Activated CD8-positive, alpha-beta memory T cell treated with anti-CD3 and anti-CD28 coated beads for 1 hour (primary cell): ENCODE measurements at places on chromosomes 2 and 18.

DNA sequence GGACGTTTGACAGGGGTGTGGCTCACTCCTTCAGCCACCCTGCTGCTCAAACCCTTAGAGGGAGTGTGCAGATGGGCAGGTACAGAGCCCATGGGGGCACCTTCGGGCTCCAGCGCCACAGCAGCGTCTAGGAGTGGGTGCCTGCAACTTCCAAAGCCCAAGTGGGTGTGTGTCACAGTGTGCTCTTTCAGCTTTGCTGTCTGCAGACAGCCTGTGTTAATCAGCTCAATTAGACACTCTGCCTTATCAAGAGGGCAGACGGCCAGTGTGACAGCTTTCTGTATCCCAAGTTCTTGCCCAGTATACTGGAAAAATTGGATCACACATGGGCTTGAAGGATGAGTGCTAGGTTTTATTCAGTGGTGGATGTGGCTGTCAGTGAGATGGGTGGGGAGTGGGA, 96.7 kb downstream of the AP1S3 start:
- DNase-seq, result no peak

DNA sequence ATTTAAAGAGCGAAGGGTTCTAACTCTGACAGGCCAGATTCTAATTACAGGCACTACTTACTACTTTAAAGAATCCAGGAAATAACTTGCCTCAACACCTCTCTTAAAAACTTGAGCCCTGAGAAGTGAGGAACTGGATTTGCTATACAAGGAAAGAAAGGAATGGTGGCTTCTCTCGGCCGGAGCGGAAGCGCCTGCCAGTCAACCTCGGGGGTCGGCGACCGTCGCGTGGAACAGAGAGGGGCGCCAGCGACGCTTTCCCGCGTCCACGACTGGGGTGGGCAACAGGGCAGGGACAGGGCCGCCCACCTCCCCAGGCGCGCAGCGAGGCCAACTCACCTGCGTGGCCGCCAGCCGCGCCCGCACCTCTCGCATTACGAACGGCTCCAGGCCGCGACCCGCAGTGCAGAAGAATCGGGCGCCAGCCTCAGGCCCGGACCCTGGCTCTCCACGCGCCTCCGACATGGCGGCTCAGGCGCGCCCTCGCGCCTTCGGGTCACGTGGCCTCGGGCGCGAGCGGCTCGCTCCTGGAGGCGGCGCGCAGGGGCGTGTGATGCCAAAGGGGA, at the start of gene THUMPD2:
Gene THUMPD2, minus strand, starts transcription at position 484 of the 566 bp plus-strand sequence. Its CDS starts 19 bp downstream, at position 465.
- peak; percentile 41 for DNase-seq

GRCh38 chr2:226797989-226798421, 1.6 kb downstream of the IRS1 start:
- no peak for DNase-seq

DNA sequence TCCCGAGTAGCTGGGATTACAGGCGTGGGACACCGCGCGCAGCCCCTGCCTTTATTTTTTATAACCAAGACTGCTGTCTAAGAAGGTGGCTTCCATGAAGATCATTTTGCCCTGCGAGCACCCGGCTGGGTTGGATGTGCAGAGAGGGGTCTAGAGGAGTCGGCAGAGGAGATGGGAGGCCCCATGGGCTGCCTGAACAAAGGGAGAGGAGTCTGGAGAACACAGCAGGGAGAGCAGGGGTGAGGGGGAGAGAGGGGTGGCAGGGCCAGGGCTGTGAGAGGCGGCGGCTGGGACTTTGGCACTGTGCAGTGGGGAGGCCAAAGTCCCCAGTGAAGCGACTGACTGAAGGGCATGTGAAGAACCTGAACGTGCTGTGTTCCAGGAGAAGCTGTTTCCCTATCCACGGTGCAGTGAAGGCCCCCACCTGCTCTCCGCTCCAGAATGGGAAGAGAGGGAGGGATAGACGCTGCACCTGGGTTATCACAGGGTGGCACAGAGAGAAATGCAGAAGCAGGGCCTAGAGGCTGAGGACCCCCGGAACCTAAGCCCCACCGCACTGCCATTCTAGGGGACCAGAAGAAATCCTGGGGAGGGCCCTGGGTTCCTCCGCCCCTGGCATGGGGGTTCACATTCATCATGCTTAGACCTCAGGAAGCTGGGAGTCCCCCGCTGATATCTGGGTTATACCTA, 24.8 kb upstream of the FOSL2 start:
- no peak for DNase-seq

DNA sequence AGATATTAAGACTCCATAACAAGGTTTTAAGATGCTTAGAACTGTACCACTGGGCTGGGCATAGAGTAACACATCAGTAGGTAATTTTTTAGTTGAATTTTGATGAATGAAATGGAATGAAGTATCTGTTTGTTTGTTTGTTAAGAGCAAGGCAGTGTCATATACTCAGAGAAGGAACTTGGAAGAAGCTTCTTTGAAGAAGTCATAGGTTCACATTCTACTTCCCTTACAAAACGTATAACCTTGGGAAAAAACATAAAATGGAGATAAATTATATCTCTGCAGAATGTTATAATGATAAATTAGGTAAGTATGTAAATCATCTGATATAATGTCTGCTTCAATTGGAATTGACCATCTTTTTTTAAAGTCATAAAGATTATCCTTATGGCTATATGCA, 122.1 kb upstream of the SLC39A10 start:
- no peak for DNase-seq

DNA sequence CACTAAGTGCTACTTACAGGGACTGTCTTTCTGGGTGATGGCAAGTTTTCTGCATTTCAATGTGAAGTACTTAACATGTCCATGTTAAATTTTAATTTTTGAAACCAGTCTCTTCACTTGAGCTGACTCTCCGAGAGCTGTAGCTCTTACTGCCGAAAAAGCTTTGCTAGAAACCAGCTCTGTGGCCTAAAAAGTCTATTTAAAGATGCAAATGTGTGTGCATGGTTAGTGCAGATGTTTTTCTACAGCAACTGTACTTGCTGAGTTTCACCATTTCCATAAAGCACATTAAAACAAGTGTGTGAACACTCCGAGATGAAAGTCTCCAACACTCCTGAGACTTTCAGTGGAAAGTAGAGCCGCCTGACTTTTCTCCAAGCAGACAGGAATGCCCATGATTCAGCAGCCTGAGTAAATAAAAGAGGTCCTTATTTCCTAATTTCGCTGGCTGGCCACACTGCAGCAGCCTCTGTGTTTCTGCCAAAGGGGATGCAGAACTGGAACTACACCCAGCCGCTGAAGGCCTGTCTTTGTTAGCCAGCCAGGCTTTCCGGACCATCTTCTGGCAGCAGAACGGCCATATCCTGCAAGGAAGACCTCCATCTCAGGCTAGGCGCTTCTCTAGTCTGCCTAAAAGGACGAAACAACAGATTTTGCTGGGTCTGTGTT, 121.2 kb downstream of the ZNF521 start:
- DNase-seq, result no peak
